ENCODE measurements at places on chromosomes 5 and 9. TPM values are rescaled to one million over a fixed set of nuclear protein-coding genes. Genes with fewer than 3 reads are reported as not detected.

Gene CKMT2
- 3.3 TPM for total RNA-seq

Gene WDR38
- not detected for total RNA-seq

Gene CDX1
- total RNA-seq = not detected

Gene OTP
- total RNA-seq = not detected

Gene TNC
- total RNA-seq = 206 TPM

Gene CATSPER3
- total RNA-seq = not detected

Gene RMRP
- total RNA-seq = 680 TPM

All from smooth muscle cell of the umbilical artery (primary cell).